ENCODE measurements at places on chromosomes 4 and X.

DNA sequence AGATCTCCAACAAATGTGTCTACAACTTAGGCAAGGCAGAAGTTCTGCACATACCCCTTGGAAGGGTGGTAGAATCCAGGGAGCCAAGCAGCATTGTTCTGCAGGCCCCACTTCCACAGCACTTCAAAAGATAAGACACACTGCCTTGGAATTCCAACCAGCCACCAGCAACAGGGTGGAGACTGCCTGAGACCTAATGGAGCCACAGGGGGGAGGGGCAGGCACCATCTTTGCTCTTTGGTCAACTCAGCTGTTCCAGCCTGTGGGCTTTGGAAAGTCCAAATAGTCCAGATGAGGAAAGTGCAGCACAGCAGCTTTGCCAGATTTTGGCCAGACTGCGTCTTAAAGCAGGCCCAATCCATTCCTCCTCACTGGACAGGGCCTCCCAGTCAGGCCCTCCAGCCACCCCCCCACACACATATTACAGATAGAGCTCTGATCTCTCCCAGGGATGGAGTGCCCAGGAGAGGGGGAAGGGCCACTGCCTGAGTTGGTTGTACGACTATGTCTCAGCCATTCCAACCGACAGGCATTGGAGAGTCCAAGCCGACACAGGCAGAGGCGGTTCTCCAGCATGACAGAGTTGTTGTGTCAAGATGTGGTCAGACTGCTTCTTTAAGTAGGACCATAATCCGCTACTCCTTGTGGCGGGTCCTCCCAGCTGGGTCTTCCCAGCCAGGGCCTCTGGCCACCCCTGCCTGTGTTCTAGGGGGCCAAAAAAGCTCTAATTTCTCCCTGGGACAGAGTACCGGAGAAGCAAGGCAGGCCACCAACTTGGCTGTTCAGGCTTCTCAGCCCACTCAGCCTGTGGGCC, 42.5 kb upstream of the ANTXR2 start:
- no peak for DNase-seq

GRCh38 chr4:72429397-72429889, 139.6 kb downstream of the ADAMTS3 start:
- DNase-seq, result no peak

DNA sequence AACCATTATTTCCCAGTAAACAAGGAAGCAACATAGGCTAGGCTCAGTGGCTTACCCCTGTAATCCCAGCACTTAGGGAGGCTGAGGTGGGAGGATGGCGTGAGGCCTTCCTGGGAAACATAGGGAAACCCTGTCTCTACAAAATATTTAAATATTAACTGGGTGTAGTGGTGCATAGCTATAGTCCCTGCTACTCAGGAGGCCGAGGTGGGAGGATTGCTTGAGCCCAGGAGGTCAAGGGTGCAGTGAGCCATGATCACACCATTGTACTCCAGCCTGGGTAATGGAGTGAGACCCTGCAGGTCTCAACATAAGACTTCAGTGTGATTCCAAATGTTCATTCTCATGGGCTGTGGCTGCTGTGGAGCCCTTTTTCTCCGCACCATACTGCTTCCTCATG, 34.9 kb downstream of the FHDC1 start:
- no peak for DNase-seq

DNA sequence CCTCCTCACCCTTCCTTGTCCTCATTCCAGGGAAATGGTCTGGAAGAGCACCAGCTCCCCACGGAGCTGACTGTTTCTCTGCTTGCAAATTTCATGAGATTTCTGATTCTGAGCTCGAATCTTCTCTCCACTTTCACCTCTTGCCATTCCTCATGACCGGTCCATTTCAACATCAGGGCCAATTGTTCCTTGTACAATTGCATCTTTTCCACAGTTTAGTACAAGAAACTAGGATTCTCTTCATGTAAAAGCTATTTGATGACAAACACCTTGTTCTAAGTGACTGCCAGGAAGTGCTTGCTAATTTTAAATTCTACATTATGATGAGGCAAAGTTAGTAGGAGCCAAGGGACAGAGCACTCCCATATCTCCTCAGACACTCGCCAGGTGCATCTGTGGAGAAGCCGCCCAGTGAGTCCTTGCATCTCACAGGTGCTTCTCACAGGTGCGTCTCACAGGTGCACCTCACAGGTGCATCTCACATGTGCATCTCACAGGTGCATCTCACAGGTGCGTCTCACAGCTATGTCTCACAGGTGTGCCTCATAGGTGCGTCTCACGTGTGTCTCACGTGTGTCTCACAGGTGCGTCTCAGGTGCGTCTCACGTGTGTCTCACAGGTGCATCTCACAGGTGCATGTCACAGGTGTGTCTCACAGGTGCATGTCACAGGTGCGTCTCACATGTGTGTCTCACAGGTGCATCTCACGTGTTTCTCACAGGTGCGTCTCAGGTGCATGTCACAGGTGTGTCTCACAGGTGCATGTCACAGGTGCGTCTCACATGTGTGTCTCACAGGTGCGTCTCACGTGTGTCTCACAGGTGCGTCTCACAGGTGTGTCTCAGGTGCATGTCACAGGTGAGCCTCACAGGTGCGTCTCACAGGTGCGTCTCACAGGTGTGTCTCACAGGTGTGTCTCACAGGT, 3.0 kb upstream of the PDE6B start:
- DNase-seq, result no peak

GRCh38 chr4:2977211-2978088, 14.1 kb downstream of the GRK4 start:
- DNase-seq, result peak; percentile 2

DNA sequence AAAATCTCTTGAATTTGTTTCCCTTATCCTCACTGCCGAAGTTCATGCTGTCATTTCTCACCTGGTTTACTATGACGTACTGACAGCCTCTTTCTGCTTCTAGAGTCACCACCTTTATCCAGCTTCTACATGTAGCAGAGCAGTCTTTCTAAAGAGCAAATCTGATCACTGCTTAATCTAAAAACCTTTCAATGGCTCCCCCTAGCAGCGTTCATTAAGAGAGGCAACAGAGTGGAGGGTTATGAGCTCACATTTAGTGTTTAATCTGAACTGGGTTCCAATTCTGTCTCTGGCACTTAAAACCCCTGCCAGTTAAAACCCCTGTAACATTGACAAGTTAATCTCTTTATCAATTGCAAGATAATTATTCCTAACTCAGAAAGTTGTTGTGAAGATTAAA, 4.4 kb downstream of the RBPJ start:
- DNase-seq, result peak; percentile 10

- DNase-seq, result no peak
These were observed 39.7 kb downstream of the RASGEF1B start for GRCh38 chr4:81431971-81432370.

DNA sequence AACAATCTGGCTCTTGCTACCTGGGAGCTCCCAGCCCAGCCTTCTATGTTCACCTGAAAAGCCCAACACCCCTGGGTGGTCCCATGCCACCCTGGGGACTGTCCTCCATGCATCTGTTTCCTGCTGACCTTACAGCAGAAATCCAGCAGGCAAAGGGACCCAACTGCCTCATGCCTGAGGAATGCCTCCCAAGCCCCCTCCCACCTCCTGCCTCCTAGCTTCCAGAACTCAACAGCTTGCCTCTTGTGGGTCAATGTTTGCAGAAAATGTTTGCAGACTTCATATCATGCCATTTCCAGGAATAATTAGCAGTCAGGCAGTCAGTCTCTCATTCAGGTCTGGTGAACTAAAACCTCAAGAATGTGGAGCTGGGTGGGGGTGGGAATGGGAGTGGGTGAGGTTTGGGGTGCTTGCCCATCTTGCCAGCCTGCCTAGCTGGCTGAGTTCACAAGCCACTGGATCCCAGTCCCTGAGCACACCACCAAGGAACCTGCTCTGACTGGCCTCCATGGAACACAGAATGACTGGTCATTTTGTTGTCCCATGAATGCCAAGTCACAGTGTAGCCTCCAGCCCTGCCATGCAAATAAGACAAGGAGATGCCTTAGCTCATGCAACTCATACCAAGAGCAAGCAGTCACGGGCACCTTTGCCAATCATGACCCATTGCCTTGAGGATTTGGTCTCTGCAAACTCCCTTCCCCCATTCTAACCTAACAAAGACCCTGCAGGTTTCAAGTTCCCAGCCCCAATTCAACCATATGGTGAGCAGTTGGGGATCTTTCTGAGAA, 12.1 kb upstream of the PLAC1 start:
- no peak for DNase-seq

DNA sequence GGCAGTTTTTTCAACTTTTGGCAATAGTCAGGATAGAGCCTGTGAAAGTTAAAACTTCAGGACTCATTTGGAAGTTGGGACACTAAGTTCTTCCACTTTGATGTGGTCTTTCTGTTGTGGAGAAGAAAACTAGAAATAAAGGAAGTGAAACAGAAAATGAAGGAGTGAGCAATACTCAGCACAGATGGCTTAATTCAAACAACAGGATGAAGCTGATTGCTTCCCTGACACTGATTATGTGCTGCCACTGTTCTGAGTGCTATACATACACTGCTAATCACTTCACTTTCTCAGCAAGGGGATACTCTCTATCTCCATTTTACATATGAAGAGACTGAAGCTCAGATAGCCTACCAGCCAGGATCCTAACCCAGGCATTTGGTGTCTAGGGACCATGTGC, 235.1 kb upstream of the CPEB2 start:
- no peak for DNase-seq

DNA sequence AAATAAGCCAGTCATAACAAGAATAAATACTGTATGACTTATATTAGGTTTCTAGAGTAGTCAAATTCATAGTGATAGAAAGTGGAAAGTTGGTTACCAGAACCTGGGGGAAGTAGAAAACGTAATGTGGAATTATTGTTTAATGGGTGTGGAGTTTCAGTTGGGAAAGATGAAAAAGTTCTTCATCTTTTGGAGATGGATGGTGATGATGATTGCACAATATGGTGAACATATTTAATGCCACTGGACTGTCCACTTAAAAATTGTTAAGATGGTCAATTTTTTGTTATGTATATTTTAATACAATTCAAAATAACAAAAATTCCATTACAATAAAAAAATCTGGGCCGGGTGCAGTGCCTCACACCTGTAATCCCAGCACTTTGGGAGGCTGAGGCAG, 289.6 kb downstream of the ZIC3 start:
- no peak for DNase-seq

- no peak for DNase-seq
These were observed 27.6 kb upstream of the CFAP299 start for GRCh38 chr4:80307774-80308465.

DNA sequence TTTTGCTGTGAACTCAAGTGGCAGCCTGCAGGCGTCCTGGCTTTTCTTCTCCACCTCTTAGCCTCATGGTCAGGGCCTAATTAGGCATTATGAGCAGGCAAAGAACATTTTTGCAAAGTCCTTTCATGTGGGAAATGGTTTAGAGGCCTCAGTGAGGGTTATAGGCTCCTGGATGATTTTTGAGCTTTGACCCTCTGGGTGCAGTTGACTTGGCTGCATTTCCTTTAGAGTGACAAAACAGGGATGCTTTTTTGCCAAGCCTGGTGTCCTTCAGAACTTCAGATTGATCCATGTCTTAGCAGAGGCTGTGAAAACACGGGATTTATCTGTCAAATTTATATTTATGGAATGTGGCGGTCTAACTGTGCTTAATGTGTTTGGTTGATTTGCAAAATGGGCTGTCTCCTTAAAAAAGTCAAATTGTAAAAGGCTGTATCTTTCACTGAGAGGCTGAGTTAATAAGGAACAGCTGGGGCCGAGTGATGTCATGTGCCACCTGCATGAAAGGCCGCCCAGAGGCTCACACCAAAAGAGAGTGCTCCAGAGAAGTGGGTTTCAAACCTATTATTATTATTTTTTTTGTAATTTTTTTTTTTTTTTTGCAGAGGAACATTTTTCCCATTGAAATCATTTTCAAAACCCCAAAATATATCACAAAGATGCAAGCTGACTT, 192.2 kb upstream of the ARX start:
- no peak for DNase-seq

GRCh38 chr4:39525822-39526690, 1.2 kb downstream of the UGDH start:
- DNase-seq, result no peak

DNA sequence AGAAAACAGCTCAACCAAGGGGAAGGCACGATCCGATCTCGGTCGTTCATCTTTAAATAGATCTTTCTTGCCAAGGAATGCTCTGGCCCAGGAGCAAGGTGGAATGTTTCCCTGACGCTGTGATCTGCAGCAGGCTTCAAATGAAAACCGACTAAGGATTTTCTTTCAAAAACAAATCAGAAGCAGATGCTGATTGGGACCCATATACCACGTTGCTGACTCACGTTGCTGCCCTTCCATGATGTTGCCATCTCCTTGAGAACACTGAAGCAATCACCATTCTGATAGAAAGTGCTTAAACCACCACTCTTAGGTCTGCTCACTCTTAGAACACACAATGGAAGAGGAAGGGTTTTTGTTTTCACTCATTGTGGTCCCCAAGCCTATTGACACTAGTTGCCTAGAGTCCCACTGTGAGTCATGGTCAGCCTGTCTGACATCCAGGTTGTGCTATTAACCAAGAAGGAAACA, 26.1 kb downstream of the LAMTOR3 start:
- DNase-seq, result no peak

GRCh38 chr4:119861731-119862130, 204.9 kb downstream of the MAD2L1 start:
- no peak for DNase-seq

GRCh38 chr4:39394706-39395105, 12.0 kb upstream of the KLB start:
- no peak for DNase-seq

DNA sequence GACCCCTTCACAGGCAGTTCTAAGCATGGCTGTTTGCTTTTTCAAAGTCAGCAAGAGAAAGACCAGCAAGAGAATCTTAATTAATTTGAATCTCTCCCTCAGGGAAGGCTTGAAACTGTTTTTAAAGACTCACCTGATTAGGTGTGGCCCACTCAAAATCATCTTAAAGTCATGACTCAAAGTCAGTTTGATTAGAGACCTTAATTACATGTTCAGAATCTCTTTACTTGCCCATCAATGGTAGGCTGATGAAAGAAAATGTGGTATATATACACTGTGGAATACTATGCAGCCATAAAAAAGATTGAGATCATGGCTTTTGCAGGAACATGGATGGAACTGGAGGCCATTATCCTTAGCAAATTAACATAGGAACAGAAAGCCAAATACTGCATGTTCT, 247.5 kb upstream of the PRKX start:
- DNase-seq, result no peak

DNA sequence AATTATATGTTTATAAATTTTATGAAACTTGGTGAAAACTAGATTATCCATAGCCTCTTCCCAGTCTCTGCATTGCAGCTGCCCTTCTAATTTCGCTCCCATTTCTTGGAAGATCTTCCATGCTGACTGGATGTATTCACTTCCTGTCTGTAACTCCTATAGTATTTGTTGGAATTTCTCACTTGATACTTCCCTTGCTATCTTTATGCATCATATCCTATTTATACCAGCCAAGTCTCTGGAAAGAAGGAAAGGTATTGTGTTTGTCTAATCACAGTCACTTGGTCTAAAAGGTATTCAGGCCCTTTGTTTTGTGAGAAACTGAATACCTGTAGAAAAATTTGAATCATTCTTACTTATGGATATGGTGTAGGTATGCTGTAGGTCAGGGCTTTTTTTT, 870.9 kb upstream of the FRG1 start:
- no peak for DNase-seq

- DNase-seq, result no peak
These were observed 210.7 kb upstream of the IGFBP7 start for GRCh38 chr4:57320849-57321248.

Measured in SHP77 (cell line).